ENCODE measurements at places on chromosomes 13 and 19.

GRCh38 chr13:27257648-27258253 is 6.4 kb downstream of the RPL21 start:
- DNase-seq, result no peak

- no peak for DNase-seq
These were observed 466.3 kb downstream of the PCDH17 start for GRCh38 chr13:58097831-58098230.

- DNase-seq, result no peak
These were observed 1560.7 kb downstream of the UQCRFS1 start for GRCh38 chr19:27652281-27652680.

GRCh38 chr19:5971714-5972354 is 6.1 kb downstream of the RANBP3 start:
- DNase-seq, result no peak

- no peak for DNase-seq
These were observed 4.3 kb downstream of the KLF2 start for GRCh38 chr19:16328824-16329482.

Data from SIG-M5 (cell line).